ENCODE measurements at places on chromosomes 6 and 20.

- no peak for DNase-seq
Observed at GRCh38 chr6:143349530-143349929, 101.0 kb downstream of the ADAT2 start.

DNA sequence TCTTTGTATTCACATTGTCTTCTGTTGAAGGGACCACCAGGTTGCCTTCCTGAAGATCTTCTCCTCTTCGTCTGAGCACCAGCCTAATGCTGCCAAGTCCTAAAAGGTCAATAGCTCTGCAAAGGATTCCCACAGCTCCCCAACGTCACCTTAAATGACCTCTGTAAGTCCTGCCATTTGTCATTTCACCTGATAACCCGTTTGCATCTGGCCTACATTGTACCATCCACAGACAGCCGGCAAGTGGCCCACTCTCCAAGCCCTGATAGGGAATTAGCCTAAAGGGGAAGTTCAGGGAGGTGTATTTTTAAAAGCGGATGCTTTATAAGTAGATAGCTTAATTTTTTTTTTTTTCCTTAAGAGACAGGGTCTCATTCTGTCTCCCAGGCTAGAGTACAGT lies 127.8 kb downstream of the ZMYND8 start:
- DNase-seq = no peak

DNA sequence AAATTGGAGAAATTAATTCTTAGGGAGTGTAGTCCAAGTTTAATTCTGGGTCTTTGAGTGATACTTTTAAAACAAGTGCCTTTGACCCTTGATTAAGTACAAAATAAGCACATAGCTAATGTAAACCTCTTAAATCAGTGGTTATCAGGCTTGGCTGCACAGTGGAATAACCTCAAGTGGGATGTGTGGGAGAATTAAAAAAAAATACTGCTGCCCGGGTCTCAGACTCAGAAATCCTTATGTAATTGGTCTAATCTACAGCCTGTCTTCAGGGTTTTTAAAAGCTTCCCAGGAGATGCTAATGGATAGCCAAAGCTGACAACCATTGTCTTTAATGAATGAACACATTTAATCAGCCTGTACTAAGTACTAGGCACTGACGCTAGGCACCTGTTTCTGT lies 28.5 kb upstream of the TMEM14A start:
- no peak for DNase-seq

GRCh38 chr20:32474009-32474716 lies 111.0 kb downstream of the NOL4L start:
- no peak for DNase-seq

GRCh38 chr6:37783856-37784584 lies 35.5 kb upstream of the ZFAND3 start:
- no peak for DNase-seq
